ENCODE measurements at places on chromosomes 7 and 10.
A peak's percentile ranks its signal among the peaks of the same experiment; 100 is the strongest.

- DNase-seq, result no peak
Measured at GRCh38 chr10:79266084-79266483, 81.2 kb upstream of the PPIF start.

DNA sequence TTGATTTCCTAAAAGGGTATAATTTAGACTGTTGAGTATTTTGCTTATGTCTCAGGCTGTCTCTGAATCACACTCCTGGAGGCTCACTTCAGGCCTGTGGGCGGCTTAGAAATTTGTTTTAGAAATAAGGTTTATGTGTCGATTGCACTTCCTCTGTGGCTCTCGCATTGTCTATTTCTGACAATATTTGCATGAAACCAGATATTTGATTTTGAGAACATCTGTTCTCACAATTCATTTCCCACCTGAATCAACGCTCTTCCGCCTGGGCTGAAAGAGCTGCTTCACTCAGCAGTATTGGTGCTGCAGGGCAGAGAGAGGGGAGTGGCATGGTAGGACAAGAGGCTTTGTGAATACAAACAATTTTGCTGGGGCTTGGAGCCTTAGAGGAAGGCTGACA lies 262.0 kb downstream of the ADRA2A start:
- DNase-seq, result no peak

- no peak for DNase-seq
Measured at GRCh38 chr10:75435291-75435690, 3.9 kb downstream of the LRMDA start.

DNA sequence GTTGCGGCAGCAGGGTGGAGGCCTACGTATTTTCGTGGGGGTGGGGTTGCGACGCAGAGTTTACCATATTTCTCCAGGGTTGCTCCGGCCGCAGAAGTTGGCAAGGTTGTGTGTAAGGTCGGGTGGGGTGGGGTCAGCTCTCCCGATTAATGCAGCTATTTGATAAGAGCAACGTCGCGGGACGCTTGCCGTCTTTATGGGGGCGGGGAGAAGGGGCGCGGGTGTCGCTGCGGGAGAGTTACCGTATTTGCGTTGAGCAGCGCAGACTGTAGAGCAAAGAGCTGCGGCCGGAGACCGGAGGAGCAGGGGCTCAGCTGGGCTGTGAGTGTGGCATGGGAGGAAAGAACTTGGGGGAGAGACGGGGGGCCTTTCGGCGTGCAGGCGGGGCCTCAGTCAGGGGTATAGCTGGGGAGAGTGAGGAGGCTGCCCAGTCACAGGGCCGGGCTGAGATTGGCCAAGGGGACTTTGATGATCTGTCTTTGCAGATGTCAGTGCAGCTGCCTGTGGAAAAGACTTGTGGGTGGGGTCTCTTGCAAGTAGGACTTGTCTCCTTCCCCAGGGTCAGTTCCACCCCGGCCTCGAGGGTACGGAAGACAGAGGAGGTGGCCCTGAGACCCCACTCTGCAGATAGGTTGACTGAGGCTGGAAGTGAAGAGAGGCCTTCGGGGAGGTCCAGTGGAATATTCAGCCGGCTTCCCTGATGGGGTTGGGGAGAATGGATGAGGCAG lies 26.6 kb downstream of the ZNF775 start:
- DNase-seq, result no peak

DNA sequence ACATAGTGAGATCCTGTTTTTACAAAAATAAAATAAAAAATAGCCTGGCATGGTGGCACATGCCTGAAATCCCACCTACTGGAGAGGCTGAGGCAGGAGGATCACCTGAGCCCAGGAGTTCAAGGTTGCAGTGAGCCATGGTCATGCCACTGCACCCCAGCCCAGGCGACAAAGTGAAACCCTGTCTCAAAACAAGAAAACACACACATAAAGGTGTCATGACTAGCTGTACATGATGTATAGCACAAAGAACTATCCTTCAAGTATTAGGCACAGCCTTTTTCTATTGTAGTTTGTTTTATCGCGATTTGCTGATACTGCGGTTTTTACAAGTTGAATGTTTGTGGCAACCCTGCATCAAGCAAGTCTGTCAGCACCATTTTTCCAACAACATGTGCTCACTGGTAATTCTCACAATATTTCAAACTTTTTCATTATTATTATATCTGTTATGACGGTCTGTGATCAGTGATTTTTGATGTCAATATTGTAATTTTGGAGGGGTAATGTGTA lies 11.5 kb upstream of the SNX13 start:
- no peak for DNase-seq

GRCh38 chr10:125041856-125042506 lies 100.1 kb downstream of the ZRANB1 start:
- DNase-seq, result no peak

DNA sequence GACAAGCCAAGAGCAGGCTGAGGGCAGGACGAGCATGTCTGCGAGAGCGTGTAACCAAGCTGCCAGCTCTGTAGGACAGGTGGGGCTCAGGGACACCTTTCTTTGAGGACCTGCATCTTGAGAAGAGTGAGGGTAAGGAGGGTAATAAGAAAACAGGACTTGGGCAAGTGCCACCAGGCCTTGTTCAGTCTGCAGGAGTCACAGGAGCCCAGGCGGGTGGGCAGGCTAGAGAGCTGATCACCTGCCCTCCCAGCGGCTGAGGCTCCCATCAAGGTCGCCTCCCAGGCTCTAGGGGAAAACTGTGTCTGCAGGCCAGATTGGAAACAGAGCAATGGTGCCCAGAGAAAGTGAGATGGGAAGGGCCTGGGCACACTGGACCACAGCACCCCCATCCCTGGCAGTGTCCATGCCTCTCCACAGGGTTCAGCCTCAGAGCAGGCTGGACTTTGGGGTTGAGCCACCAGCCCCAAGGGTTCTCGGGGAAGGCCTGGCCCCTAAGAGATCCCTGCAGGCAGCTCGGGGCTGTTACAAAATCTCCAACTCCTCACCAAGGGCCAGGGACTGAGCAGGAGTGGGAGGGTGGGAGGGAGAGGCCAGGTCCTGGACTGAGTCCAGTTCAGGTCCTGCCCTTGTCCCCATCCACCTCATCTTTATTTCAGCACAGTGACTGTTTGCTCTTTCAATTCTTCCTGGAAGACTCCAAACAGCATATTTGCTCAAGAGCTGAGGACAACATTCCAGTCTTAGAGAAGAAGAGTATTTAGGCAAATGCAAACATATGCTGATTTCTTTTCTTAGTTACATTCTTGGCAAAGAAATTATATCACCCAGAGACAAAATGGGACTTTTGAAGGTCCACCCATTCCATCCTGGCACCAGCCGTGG lies 161.9 kb downstream of the GRID1 start:
- no peak for DNase-seq

GRCh38 chr10:102727037-102727818 lies 12.8 kb downstream of the SFXN2 start:
- no peak for DNase-seq

DNA sequence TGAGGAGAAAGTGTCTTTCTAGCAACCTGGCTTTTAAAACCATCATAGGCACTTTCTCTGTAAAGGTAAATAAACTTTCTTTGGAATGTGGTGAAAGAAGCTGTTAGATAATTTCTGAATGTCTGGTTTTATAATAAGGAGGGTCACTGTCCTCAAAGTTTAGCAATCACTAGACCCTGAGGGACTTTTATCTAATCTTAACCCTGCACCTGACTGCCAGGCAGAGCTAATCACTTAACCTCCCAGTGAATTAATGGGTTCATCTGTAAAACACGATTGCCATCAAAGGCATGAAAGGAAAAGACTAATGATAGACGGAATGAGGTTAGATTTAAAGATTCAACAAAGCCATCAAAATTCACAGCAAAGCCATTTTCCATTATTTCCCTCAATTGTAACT lies 553.8 kb downstream of the GRM8 start:
- DNase-seq, result no peak

- no peak for DNase-seq
Measured at GRCh38 chr10:85795460-85795859, 571.1 kb downstream of the GRID1 start.

DNA sequence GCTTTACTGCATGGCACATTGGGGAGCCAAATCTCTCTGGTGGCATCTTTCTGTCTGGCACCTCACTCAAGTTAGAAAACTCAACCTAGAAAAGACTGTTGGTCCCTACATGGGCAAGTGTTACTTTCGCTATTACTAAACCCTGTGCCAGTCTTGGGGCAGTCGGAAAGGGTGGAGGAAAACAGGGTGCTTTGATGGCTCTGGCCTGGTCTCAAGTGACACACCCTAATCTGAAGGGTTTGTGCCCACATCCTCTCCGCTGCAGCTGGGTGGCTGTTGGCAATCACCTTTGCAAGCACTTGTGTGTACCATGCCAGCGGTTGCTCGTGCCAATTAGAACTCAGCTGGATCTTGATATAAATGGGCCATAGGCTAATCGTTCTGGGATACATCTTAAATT lies 159.8 kb upstream of the ITGB1 start:
- no peak for DNase-seq

DNA sequence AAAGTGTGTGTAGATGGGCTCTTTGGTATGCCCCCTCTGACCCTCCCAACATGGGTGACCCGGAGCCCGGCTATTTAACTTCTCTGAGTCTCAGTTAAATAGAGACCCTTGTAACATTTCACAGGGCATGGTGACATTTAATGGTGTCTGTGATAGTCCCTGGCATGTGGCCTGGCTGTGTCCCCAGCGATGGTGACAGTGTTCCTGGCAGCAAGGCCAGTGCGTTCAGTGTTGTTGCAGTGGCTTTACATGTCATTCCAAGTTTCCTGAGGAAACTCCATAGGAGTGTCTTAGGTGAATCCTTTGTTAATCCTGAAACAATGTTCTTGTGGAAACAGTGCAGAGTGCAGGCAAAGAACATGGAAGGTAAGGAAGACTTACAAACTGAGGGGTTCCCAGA lies 137.0 kb downstream of the RAMP3 start:
- DNase-seq, result no peak

DNA sequence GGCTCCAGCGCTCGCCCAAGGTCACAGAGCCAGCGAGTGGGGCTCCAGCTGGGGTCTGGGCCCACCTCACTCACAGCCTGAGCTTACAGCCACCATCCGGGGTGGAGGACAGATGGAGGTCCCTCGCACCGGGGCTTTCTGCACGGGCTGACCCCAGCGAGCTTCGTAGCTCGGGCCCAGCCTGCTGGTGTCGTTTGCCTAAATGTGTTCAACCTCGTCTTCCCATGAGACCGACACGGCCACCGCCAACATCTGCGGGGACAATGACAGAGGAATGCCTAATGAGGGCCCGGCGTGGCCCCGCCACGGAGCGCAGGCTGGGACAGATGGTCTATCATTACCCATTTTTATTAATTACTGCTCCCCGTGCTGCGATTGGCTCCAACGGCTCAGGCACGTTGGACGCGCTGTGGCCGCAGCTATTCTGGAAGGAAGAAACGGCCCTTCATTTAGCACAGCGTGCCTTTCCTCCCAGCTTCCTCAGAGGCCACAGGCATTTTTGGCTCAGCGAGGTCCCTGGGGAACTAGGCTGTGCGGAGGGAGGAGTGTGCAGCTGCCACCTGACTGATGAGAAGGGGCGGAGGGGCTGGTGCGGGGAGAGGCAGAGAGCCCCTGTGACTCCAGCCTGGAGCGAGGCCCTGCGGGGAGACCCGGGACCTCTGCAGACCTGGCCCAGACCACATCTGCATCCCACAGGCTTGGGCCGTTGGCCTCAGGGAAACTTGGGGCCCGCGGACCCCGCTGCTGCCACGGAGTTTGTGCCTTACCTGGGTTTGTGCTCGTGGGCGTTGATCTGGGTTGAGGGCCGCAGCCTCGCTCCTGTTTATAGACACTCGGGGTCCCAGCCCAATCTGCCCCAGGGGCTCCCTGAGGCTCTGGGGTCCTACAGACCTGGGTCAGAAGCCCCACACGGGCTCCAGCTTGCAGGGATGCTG lies 22.9 kb upstream of the ELFN1 start:
- DNase-seq, result no peak

- DNase-seq, result peak; percentile 38
Measured at GRCh38 chr10:124742413-124743190, 1.6 kb downstream of the FAM53B start.

DNA sequence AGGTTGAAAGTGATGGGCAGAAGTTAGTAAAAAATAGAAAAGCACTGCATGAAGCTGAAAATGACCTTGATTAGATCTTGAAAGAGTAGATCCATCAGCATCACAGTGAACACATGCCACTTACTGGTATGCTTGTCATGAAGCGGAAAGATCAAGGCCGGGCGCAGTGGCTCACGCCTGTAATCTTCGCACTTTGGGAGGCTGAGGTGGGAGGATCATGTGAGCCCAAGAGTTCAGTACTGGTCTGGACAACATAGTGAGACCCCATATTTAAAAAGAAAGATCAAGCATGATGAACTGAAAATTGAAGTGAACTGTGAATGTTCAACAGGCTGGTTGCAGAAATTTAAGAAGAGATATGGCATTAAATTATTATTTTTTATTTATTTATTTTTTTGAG lies 18.0 kb downstream of the LCOR start:
- DNase-seq, result no peak

GRCh38 chr10:28293236-28294168 lies 9.4 kb downstream of the MPP7 start:
- no peak for DNase-seq

DNA sequence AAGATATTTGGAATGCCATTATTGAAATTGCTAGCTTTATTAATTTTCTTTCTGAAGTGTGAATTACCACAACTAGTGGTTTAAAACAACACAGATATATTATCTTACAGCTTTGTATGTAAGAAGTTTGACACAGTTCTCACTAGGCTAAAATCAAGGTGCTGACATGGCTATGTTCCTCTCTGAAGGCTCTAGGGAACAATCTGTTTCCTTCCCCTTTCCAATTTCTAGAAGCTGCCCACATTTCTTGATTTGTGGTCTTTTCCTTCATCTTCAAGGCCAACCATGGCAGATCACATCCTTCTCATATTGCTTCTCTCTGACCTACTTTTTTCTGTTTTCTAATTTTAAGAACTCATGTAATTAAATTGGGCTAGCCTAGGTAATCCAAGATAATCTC lies 43.3 kb upstream of the SLC26A3 start:
- DNase-seq, result no peak

- DNase-seq, result no peak
Measured at GRCh38 chr10:86899132-86899531, 58.3 kb downstream of the MMRN2 start.

DNA sequence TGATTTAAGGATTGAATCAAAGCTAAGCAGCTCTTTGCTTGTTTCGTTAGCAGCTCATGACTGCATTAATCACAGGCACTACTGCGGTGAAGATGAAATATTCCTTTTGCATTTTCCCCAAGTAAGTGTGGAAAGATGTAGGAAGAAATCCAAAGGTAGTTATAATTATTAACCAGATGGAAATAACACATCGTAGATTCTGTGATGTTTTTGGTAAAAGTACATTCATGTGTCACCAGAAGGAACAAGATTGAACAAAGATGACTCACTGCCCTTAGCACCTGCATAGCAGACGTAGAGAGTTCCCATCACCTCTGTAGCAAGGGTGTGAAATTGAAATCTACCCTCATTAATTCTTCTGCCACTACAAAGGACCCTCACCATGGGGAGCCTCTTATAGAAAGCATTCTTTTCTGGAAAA lies 37.1 kb downstream of the SMURF1 start:
- DNase-seq, result peak; percentile 41

DNA sequence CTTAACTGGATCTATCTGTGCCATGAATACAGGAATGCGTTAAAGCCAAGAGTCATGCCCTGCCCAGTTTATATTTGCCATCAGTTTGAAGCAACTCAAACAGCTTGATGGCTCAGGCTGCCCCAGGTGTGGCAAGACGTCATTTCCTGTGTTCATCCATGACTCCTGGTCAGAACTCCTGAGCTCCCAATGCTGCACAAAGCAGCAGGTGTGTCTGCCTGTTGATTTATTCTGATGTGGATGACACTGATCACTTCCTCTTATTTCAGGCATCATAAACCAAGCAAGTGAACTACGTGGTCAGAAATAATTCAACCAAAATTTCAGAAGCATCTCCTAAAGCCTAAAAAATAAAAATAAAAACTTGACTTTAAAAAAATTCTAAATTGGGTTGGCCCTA lies 68.5 kb downstream of the EZH2 start:
- DNase-seq, result no peak
